ENCODE measurements at places on chromosomes 5 and 9.

DNA sequence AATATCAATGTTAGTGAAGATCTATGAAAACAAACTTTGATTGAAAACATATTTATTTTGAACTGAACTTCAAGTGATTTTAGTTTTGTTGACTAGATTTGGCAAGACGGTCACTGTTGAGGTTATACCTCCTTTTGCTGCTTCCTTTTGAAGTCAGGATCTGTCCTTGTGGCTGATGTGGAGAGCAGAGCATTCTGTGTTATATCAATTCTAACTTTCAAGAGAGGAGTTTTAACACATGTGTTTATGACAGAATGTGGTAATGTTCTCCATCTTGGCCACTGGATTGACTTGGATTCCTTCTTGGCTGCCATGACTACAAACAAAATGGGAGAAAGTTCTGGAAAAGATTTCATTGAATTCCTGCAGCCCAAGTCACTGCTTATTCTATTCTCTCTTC lies 104.0 kb upstream of the ACTBL2 start:
- no peak overlapping the region for H3K27ac ChIP-seq
- H3K4me3 ChIP-seq: no peak overlapping the region
- no peaks in the 10 kb centered on the region for H3K27me3 ChIP-seq
- no peak for DNase-seq

DNA sequence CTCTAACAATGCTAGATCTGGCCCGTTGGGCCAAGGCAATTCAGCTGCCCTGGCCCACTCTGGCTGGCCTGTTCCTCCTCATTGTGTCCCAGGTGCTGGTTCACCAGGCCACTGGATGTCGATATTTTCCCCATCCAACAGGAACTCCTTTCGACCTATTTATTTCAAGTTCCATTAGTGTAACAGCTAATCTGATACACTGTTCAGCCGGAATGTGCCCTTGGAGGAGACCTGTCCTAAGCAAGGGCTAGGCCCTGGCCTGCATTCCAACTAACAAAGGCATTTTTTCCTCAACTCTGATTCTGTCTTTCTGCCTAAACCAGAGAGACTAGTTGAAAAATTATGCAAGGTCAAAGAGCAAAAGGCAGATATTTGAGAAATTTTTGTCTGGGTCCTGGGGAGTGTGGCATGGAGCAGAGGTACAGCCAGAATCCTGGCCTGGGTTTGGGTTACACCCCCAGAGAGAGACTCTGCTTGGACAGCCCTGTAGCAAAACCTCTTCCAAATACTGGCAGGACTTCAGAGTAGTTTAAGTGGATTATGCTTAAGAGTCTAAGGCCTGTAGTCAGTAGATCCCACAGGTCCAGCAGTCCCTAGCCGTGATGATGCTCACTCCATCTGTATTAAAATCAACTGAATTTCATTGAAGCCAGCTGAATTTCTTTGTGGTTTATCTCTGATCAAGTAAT lies 36.1 kb downstream of the MARCHF11 start:
- no peaks in the 10 kb centered on the region for H3K27me3 ChIP-seq
- no peak overlapping the region for H3K4me3 ChIP-seq
- no peak overlapping the region for H3K27ac ChIP-seq
- H3K36me3 ChIP-seq: no peaks in the 10 kb centered on the region

GRCh38 chr9:91771027-91771426 lies 179.0 kb downstream of the ROR2 start:
- no peak overlapping the region for H3K4me3 ChIP-seq
- H3K27me3 ChIP-seq: peaks cover 16% of the 10 kb centered on the region
- H3K4me1 ChIP-seq: no peaks in the 10 kb centered on the region
- no peaks in the 10 kb centered on the region for H3K36me3 ChIP-seq

- H3K27me3 ChIP-seq: no peaks in the 10 kb centered on the region
- no peak overlapping the region for H3K4me3 ChIP-seq
- DNase-seq: no peak
These were observed 22.6 kb upstream of the IQGAP2 start for GRCh38 chr5:76380346-76381066.

- H3K36me3 ChIP-seq: peaks cover 49% of the 10 kb centered on the region
- DNase-seq: peak; percentile 10
- H3K27me3 ChIP-seq: no peaks in the 10 kb centered on the region
These were observed 21.9 kb upstream of the TERT start for GRCh38 chr5:1316588-1317340.

- no peaks in the 10 kb centered on the region for H3K36me3 ChIP-seq
- peaks cover 11% of the 10 kb centered on the region for H3K4me1 ChIP-seq
- peak overlapping the region; percentile 33 for H3K4me3 ChIP-seq
- DNase-seq: peak; percentile 76
- H3K27ac ChIP-seq: peak overlapping the region; percentile 32
- H3K27me3 ChIP-seq: no peaks in the 10 kb centered on the region
These were observed 47.6 kb downstream of the THBS4 start for GRCh38 chr5:80082731-80083100.

GRCh38 chr9:97852001-97852398 lies 1.0 kb upstream of the FOXE1 start:
- H3K27me3 ChIP-seq: peaks cover 98% of the 10 kb centered on the region
- H3K36me3 ChIP-seq: no peaks in the 10 kb centered on the region
- peaks cover 35% of the 10 kb centered on the region for H3K4me1 ChIP-seq
- no peak overlapping the region for H3K27ac ChIP-seq
- no peak for DNase-seq

- H3K4me1 ChIP-seq: no peaks in the 10 kb centered on the region
- peaks cover 5% of the 10 kb centered on the region for H3K27me3 ChIP-seq
- no peaks in the 10 kb centered on the region for H3K36me3 ChIP-seq
- DNase-seq: no peak
- H3K4me3 ChIP-seq: no peak overlapping the region
- H3K27ac ChIP-seq: no peak overlapping the region
These were observed 6.3 kb upstream of the ASB6 start for GRCh38 chr9:129648092-129648763.

DNA sequence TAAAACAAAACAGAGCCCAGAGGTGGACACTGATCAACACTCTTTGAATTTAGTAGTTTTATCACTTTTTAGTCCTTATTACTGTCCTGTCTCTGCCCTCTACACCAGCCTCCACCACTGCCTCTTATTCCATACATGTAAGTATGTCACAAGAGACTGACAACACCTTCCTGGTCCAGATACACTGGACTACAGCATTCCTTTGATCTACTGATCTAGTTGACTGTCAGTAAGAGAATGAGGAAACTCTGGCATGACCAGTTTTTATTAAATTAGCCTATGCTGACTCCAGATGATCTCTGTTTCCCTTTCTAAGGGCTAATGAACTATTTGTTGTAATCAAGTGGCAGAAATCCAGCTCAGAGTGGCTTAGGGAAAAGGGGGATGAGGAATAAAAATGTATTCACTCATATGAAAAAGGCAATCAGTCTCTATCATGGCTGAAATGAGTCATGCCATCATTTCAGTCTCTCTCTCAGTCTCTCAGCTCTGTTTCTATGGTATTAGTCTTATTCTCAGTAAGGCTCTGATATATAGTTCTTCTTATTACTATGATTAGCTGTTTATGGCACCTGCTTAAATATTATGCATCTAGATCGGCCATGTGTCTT lies 5.5 kb downstream of the ARHGEF37 start:
- no peaks in the 10 kb centered on the region for H3K27me3 ChIP-seq
- H3K4me3 ChIP-seq: no peak overlapping the region
- DNase-seq: no peak
- no peaks in the 10 kb centered on the region for H3K36me3 ChIP-seq

GRCh38 chr5:82334856-82335255 lies 56.7 kb upstream of the RPS23 start:
- DNase-seq: no peak
- peaks cover 6% of the 10 kb centered on the region for H3K4me1 ChIP-seq
- H3K27ac ChIP-seq: peak overlapping the region; percentile 19
- H3K27me3 ChIP-seq: no peaks in the 10 kb centered on the region
- H3K4me3 ChIP-seq: no peak overlapping the region
- no peaks in the 10 kb centered on the region for H3K36me3 ChIP-seq

DNA sequence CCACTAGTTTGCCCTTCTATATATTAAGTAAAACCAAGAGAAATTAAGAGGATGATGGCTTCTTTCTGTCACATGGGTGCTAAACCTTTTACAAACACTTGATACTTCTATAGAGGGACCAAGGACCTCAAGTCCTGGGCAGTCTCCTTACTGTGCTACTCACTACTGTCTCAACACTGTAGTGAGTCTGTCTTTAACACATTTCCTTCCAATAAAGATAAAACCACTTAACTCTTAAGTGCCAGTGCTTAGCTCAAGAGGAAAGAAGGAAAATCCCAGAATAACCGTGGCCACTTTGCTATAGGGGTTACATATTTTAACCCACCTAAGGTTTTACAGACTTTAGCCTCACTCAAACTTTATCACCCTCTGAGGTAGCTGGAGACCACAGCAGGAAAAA lies 4.4 kb upstream of the GRPEL2 start:
- H3K4me1 ChIP-seq: peaks cover 14% of the 10 kb centered on the region
- H3K36me3 ChIP-seq: peaks cover 12% of the 10 kb centered on the region
- no peaks in the 10 kb centered on the region for H3K27me3 ChIP-seq

GRCh38 chr5:120823328-120823727 lies 359.2 kb downstream of the PRR16 start:
- H3K36me3 ChIP-seq: no peaks in the 10 kb centered on the region
- H3K4me1 ChIP-seq: no peaks in the 10 kb centered on the region
- no peak overlapping the region for H3K4me3 ChIP-seq
- no peaks in the 10 kb centered on the region for H3K27me3 ChIP-seq

GRCh38 chr5:65742565-65743231 lies 20.7 kb downstream of the NLN start:
- no peak overlapping the region for H3K27ac ChIP-seq
- no peaks in the 10 kb centered on the region for H3K36me3 ChIP-seq
- no peaks in the 10 kb centered on the region for H3K4me1 ChIP-seq
- H3K27me3 ChIP-seq: no peaks in the 10 kb centered on the region
- no peak for DNase-seq

- peaks cover 13% of the 10 kb centered on the region for H3K4me1 ChIP-seq
- no peaks in the 10 kb centered on the region for H3K27me3 ChIP-seq
- peak overlapping the region; percentile 31 for H3K27ac ChIP-seq
- no peak overlapping the region for H3K4me3 ChIP-seq
- DNase-seq: no peak
These were observed 45.2 kb downstream of the PIP5K1B start for GRCh38 chr9:68750255-68750654.

GRCh38 chr9:124399323-124399967 lies 15.8 kb downstream of the PSMB7 start:
- H3K4me3 ChIP-seq: no peak overlapping the region
- no peaks in the 10 kb centered on the region for H3K27me3 ChIP-seq
- peak overlapping the region; percentile 48 for H3K27ac ChIP-seq
- peaks cover 74% of the 10 kb centered on the region for H3K36me3 ChIP-seq
- no peak for DNase-seq
- peaks cover 5% of the 10 kb centered on the region for H3K4me1 ChIP-seq

- no peaks in the 10 kb centered on the region for H3K27me3 ChIP-seq
- peak overlapping the region; percentile 56 for H3K27ac ChIP-seq
- no peaks in the 10 kb centered on the region for H3K36me3 ChIP-seq
- H3K4me1 ChIP-seq: peaks cover 12% of the 10 kb centered on the region
These were observed 8.8 kb upstream of the SLC6A7 start for GRCh38 chr5:150181027-150181426.

DNA sequence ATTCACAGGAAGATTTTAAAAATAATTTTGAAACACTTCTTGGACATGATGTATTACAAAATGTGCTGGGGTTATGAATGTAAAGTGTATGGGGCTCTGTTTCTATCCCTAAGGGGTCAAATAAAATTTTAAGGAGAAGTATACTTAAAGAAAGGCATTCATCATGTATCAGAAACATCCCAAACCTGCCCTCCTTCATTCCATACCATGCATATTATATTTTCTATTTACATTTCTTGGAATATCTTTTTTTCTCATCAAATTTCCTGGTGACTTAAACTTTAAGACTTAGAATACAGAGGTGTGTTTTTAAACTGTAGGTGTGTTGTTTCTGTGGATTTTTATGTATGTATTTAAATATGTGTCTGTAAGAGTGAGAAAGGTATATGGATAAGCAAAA lies 96.1 kb upstream of the ADAMTS19 start:
- H3K27me3 ChIP-seq: no peaks in the 10 kb centered on the region
- no peak overlapping the region for H3K27ac ChIP-seq
- no peaks in the 10 kb centered on the region for H3K4me1 ChIP-seq
- DNase-seq: no peak

DNA sequence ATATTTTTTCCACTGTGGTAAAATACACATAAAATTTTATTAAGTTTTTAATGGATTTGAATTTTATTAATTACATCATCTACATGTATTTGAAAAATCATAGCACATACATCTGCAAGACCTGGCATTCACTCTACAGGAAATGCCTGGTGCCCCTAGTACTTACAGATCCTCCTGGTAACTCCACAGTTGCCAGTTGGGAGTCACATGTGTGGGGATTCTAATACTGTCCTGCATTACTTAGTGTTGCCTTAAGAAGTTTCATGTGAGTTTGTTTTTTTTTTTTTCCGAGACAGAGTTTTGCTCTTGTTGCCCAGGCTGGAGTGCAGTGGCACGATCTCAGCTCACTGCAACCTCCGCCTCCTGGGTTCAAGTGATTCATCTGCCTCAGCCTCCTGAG lies 18.1 kb downstream of the KDM3B start:
- no peaks in the 10 kb centered on the region for H3K27me3 ChIP-seq
- peaks cover 31% of the 10 kb centered on the region for H3K36me3 ChIP-seq
- DNase-seq: no peak
- peaks cover 60% of the 10 kb centered on the region for H3K4me1 ChIP-seq

DNA sequence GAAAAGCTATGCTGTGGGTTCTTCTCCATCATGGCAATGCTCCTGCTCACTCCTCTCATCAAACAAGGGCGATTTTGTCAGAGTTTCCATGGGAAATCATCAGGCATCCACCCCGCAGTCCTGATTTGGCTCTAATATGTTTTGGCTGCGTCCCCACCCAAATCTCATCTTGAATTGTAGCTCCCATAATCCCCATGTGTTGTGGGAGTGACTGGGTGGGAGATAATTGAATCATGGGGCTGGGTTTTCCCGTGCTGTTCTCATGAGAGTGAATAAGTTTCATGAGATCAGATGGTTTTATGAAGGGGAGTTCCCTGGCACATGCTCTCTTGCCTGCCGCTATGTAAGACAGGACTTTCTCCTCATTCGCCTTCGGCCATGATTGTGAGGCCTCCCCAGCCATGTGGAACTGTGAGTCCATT lies 163.8 kb downstream of the GADD45G start:
- H3K4me1 ChIP-seq: no peaks in the 10 kb centered on the region
- H3K27me3 ChIP-seq: no peaks in the 10 kb centered on the region

DNA sequence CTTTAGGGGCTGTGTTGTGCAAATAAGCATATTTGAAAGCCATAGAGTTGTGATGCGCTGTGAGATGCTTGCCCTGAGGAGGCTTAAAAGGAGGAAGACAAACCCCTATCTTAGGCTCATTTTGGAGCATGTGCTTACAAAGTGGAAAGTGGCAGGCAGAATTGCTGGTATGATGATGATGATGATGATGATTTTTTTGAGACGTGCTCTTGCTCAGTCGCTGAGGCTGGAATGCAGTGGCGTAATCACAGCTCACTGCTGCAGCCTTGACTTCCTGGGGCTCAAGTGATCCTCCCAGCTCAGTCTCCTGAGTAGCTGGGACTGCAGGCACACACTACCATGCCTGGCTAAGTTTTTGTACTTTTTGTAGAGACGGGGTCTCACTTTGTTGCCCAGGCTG lies 1.7 kb downstream of the CNOT8 start:
- H3K4me1 ChIP-seq: peaks cover 58% of the 10 kb centered on the region
- H3K4me3 ChIP-seq: peak overlapping the region; percentile 76
- peak; percentile 76 for DNase-seq
- peak overlapping the region; percentile 100 for H3K27ac ChIP-seq
- peaks cover 21% of the 10 kb centered on the region for H3K36me3 ChIP-seq

- no peak overlapping the region for H3K27ac ChIP-seq
- no peak overlapping the region for H3K4me3 ChIP-seq
- H3K36me3 ChIP-seq: no peaks in the 10 kb centered on the region
- no peak for DNase-seq
- no peaks in the 10 kb centered on the region for H3K27me3 ChIP-seq
These were observed 771.2 kb upstream of the DMAC1 start for GRCh38 chr9:8570776-8571175.

Data from lower lobe of right lung (tissue), 2 donors.